Lung (tissue), 17 donors: ENCODE measurements at places on chromosomes 5 and 9. TPM values are rescaled to one million over a fixed set of nuclear protein-coding genes. Genes with fewer than 3 reads are reported as not detected.

DNA sequence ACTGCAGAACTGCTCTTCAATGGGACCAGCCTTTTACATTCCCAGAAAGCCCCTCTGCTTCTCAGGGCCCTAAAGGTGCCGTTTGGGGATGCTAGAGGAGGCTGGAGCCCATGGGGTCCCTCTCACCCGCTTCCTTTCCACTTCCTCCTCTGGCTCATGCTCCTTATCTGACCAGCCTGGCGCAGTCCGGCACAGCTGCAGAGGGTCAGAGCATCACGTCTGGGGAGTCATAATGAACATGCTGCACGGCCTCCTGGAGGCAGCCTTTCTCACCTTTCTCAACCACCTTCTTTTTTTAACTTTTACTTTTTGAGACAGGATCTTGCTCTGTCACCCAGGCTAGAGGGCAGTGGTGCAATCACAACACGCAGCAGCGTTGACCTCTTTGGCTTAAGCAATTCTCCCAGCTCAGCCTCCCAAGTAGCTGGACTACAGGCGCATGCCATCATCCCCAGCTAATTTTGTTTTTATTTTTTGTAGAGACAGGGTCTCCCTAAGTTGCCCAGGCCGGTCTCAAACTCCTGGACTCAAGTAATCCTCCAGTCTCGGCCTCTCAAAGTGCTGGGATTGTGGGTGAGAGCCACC is 15.1 kb upstream of the TCF7 start:
- DNase-seq = no peak

DNA sequence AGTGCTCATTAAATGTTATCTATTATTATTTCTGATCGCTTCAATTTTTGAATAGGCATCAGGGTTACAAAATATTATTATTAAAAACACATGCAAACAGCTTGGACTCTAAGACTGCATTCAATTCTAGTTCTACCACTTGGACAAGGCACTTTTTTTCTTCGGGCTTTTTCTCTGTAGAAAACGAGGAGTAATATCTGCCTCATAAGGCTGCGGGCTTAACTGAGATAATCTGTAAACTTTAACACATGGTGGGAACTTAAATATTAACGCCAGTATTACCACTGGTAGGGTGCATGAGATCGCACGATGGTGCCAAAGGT is 511 bp upstream of the SPDL1 start:
- no peak for DNase-seq

DNA sequence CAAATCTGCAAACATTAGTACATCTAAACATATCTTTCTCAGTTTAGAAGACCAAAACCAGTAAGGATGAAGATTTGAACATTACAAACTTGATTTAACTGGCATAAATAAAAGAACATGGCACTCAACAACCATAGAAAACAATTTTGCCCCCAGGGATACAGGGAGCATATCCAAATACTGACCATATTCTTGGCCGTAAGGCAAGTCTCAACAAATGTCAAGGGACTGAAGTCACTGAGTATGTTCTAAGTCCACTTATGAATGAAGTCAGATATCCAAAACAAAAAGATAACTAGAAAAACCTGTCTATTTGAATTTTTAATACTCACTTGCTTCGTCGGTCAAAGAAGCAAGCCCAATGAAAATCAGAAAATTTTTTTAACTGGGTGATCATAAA is 14.1 kb downstream of the FEM1C start:
- no peak for DNase-seq

DNA sequence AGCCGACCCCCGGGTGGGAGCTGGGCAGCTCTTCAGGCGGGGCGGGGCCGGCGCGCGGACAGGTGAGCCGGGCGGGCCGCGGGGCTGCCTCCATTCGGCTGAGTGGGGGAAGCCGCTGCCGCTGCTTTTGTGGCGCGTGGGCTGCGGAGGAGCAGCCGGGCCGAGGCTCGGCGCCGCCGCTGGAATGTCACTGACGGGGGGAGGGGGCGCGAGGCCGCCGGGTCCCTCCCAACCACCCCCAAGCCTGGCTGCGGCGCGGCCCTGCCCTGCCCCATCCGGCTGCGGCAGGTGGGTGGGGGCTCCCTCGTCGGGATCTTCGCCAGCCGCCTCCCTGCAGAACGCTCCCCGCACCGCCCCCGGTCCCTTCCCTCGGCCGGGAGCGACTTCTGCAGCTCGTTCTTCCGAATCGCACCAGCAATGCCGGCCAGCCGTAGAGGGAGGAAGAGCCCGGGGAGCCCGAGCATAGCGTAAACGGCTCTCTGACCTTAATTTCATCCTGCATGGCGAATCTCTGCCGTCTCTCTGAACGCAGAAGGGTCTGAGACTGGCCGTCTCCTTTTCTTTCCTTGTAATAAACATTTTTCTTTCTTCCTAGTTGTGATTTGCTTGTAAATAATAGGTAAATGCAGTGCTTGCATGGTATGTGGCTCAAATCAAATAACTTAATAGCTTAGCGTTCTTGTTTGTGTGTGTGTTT is 505 bp downstream of the SPTAN1 start:
- peak; percentile 66 for DNase-seq

- no peak for DNase-seq
These were observed 170.7 kb downstream of the PDE4D start for GRCh38 chr5:59722874-59723273.

- DNase-seq = no peak
These were observed 60.5 kb upstream of the CD180 start for GRCh38 chr5:67257077-67257476.

DNA sequence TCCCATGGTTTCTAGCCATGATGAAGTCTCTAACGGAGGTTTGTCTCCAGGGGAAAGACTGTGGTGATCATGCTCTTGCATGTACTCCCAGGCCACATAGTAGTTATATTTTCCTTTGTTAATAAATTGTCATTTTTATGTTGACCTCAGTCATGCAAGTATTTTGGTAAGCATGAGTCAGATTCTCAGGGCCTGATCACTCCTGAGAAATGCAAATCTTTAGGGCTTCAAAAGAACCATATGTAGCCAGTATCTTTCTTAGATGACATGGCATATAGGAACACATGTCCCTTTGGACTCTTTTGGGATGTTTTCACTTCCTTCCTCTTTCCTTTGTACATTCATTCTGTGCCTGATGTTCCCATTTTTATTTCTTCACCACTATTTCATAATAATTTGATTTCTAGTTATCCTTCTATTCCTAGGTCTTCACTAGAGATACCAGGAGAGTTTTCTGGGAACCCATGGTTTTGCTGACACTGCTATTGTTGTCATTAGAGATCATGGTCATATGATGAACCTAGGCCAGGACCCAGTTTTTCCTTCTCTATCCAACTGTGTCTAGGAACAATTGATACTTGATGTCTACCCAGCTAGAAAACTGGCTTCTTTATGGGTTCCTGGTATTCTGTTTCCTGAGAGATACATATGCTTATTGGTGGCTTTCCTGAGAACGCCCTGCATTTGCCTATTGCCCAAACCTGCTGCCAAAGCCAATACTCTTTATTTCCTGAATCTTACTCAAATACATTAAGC is 248.1 kb upstream of the NREP start:
- no peak for DNase-seq

DNA sequence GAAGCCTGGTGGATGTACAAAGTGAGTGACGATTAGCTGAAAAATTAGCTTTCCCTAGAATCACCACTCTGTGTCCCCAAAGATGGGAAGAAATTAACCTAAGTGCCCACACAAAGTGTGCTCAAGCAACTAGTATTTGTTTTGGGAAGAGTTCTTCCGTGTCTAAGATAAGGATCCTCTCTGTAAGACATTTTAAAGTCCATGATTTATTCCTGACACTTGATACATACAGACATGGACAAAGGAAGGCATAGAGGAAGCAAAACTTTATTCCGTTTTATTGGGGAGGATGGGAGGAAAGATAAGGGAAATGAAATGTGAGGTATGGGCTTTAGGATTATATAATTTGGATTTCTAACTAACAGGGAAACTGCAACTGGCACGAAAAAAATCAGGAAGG is 1772.6 kb downstream of the EFNA5 start:
- DNase-seq = no peak

- DNase-seq = no peak
These were observed 19.0 kb downstream of the HMGCS1 start for GRCh38 chr5:43294226-43294625.

GRCh38 chr9:136407911-136408310 is 2.5 kb downstream of the ENTR1 start:
- DNase-seq = no peak

GRCh38 chr5:61805101-61805500 is 473.0 kb downstream of the ZSWIM6 start:
- DNase-seq = no peak

DNA sequence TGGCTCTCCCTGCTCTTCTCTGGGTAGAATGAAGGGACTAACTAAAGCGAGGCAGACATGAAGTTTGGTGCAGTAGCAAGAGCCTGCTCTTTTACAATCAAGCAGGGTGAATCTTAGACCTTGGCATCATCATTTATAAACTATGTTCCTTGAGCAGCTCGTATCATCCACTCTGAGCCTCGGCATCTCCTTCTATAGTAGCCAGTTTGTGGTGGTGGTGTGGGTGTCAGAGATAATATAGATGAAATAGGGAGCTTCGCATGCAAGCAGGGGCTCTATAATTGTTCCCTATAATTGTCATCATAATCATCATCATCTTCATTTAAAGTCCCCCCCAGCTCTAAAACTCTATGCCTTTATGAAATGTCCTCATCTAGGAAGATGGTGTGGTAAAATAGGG is 72.5 kb upstream of the SAP30L start:
- DNase-seq = no peak

DNA sequence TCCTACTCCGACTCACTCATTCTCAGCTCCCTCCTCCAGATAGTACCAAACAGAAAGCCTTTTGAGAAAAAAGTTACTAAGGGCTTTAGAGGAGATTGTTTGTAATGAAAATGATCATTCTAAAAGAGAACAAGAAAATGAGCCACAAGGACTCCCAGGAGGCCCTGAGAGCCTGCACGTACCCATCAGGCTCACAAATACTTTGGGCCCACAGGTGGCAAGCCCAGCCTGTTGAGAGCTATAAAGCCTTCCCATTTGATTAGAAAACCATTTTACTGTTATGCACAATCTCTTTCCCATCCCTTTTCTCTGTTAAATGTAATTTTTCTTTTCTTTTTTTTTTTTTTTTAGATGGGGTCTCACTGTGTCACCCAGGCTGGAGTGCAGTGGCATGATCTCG is 136.1 kb downstream of the LHFPL2 start:
- no peak for DNase-seq

- no peak for DNase-seq
These were observed 2.2 kb downstream of the AIF1L start for GRCh38 chr9:131098391-131099101.

DNA sequence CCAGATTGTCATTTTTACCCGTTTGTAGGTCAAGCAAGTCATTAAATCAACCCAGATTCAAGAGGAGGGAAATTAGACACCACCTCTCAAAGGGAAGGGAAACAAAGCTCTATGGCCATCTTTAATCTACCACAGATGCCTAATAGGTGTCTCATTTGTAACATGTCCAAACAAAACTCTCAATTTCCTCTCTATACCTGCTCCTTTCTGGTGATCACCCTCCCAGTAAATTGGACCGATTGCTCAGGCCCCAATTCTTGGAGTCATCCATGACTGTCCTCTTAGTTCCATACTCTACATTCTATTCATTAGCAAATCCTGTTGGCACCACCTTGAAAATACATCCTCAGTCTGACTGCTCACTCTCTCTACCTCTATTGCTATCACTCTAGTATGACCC is 22.1 kb upstream of the UGCG start:
- DNase-seq = no peak

DNA sequence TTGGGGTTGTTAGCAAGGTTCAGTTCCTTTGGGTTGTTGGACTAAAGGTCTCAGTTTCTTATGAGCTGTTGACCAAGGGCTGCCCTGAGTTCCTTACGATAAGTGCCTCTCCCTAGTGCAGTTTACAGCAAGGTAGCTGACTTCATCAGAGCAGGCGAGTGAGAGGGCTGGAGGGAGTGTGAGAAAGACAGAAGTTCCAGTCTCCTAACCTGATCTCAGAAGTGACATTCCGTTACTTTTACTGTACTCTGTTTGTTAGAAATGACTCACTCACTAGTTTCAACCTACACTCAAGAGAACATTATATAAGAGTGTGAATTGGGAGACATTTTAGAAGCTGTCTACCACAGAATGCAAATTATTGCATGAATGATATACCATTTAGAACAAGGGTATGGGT is 21.2 kb upstream of the IL31RA start:
- no peak for DNase-seq

- DNase-seq = no peak
These were observed 164.7 kb downstream of the AOPEP start for GRCh38 chr9:94891183-94891582.

DNA sequence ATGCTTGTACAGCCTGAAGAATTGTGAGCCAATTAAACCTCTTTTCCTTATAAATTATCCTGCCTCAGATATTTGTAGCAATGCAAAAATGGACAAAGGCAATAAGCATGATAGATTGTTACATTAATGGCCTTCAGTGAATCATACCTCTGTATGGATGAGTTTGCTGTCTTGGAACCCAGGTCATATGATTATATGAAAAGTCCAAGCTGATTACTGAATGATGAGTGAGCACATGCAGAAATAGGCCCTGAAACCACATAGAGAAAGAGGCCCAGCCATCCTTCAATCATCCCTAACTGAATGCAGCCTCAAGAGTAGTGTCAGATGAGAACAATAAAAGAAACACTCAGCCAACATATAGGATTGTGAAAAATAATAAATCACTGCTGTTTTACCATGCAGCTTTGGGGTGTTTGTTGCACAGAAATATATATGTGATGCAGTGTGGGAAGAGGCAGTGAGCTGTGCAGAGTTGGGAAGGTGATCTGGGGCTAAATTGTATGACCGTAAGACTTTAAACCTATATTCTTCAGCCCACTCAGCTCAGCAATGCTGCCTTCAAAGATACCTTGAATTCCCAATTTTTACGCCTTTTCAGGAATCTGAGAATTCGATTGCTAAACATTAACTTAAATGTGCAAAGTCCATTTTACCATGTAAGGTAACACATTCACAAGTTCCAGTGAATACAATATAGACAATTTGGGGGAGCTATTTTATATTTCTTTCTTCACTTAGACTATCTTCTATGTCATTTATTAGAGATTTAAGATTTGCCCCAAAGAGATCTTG is 36.3 kb upstream of the SHISAL2B start:
- DNase-seq = no peak

DNA sequence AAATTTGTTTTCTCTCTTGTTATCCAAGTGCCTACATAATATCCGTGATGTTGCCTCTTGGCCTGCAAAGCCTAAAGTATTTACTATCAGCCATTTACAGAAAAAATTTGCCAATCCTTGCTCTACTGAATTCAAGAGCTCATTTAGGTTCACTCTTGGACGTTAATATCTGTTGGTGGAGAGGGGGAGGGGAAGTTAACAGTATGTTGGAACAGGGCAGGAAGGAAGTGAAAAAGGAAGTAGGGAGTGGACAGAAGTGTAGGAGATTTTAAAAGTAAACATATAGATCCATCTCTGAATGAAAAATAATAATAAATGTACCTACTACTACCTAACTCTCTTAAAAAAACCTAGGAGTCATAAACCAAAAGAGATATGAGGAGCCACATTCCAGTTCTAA is 32.8 kb downstream of the ZNF608 start:
- no peak for DNase-seq

The PHF24 gene
- 0.48 TPM for total RNA-seq

The TERT gene
- total RNA-seq = not detected

The PCDHAC2 gene
- 5.2 TPM for total RNA-seq

The PAEP gene
- 0.37 TPM for total RNA-seq

The RPL37 gene
- 1,654 TPM for total RNA-seq

The SNAPC4 gene
- 12.3 TPM for total RNA-seq

The PGM5 gene
- total RNA-seq = 51.7 TPM

The SH3RF2 gene
- 14.3 TPM for total RNA-seq

The CSF1R gene
- total RNA-seq = 29.1 TPM
